ENCODE measurements at places on chromosomes 6 and 20.
A peak's percentile ranks its signal among the peaks of the same experiment; 100 is the strongest.

- DNase-seq = no peak
Observed at GRCh38 chr20:56417911-56418310, 5.9 kb downstream of the CASS4 start.

GRCh38 chr6:137853569-137854213 lies 13.4 kb upstream of the TNFAIP3 start:
- no peak for DNase-seq

- no peak for DNase-seq
Observed at GRCh38 chr20:8018958-8019245, 659 bp downstream of the TMX4 start.

DNA sequence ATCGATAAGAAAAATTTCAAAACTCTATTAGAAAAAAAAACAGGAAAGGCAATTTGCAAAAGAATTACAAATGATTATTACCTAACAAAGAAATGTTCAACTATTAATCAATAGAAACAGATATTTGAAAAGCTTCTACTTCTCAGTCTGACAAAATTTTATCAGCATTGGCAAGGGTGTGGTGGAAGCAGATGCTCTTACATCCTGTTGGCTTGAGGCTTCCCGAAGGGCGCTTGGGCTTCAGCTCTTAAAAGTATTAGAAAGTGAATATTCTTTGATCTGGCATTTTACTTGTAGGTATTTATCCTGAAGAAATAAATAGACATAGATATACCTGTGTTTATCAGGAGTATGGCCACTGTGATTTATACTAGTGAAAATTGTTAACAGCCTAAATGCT lies 38.7 kb downstream of the SLC35D3 start:
- DNase-seq = no peak

GRCh38 chr6:27650620-27651370 lies 177.9 kb upstream of the ZNF184 start:
- no peak for DNase-seq

- DNase-seq = peak; percentile 90
Observed at GRCh38 chr6:11772109-11772825, 6.3 kb downstream of the ADTRP start.

DNA sequence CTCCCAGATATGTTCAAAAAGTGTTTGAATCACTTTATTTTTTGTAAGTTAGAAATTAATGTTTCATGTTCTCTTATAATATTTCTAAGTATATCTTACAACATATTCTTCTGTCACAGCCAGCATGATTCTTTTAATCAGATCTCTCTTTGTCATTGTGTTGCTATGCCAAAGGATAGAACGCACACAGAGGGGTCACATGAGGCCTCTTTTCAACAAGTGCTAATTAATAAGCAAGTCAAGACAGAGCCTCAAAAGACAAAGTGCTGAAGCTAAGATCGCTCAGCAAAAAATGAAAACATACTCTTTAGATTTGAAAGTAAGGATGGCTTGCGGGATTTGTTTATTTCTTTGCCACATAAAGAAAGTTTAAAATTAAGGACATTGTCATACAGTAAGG lies 508.8 kb upstream of the PTCHD4 start:
- no peak for DNase-seq

- DNase-seq = no peak
Observed at GRCh38 chr20:35252037-35252461, 25.6 kb downstream of the MMP24 start.

GRCh38 chr20:14821251-14821650 lies 483.8 kb upstream of the FLRT3 start:
- no peak for DNase-seq

DNA sequence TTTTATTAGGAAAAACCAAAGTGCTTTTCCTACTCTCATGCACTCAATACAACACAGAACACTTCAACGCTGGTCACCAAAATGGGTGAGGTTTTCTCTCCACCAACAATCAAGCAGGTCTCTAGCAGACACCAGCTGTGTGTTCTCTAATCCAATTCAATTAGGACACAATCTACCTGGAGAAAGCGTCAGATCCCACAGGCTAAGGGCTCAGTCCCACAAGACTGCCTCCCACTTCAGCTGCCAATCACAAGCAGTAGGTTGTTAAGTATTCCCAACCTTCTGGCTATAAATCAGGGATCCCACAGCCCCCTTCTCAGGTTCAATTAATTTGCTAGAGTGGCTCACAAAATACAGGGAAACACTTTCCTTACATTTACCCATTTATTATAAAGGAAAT lies 47.7 kb downstream of the STMND1 start:
- DNase-seq = no peak

GRCh38 chr20:31642837-31643236 lies 5.1 kb downstream of the COX4I2 start:
- DNase-seq = no peak

DNA sequence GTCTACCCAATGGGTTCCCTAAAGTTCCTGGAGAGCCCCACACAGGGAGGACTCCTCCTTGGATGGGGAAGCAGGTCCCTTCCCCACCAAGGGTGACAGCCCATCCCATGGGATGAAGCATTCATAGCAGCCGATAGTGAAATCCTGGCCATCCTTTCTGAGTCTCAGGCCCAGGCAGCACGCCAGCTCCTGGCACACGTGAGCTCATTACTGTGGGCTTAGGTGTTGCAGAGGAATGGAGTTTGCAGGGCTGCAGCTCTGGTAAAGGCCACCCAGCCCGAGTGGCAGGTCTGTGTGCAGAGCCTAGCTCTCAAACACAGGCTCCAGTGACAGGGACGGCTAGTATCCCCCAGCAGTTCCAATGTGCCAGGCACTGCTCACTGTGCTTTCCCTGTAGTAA lies 31.0 kb downstream of the SIRPA start:
- no peak for DNase-seq

GRCh38 chr20:33553516-33553915 lies 63.6 kb downstream of the CBFA2T2 start:
- no peak for DNase-seq

DNA sequence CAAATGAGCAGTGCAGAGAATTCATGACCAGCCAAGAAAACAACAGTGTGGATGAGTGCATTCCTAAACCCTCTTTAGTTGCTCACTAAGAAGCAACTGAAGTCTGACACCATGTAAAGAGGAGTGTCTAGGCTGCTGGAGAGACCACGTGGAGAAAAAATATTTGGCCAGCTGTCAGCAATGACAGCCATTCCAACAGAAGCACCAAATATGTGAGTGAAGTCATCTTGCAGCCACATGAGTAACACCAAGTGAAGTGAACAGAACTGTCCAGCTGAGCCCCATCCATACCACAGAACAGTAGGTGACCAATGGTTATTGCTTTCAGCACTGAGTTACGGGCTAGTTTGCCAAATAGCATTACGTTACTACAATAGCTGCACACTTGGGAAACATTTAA lies 89.4 kb downstream of the TBXT start:
- peak; percentile 86 for DNase-seq

DNA sequence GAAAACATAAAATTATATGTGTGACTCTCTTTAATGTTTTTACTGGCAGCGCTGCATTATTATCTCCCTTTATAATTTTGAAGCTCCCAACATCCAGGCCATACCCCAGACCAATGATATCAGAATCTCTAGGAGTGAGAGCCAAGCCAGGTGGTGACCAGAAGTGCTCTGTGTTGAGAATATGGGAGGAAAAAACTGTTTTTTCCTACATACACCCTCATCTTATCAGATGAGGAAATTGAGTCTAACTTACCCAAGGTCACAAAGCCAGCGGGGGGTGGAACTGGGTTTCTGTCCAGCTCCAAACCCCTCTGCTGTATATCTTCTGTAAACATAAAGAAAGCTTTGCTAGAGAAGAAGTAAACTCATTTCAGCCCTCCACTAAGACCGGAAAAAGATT lies 42.5 kb downstream of the LY86 start:
- no peak for DNase-seq

DNA sequence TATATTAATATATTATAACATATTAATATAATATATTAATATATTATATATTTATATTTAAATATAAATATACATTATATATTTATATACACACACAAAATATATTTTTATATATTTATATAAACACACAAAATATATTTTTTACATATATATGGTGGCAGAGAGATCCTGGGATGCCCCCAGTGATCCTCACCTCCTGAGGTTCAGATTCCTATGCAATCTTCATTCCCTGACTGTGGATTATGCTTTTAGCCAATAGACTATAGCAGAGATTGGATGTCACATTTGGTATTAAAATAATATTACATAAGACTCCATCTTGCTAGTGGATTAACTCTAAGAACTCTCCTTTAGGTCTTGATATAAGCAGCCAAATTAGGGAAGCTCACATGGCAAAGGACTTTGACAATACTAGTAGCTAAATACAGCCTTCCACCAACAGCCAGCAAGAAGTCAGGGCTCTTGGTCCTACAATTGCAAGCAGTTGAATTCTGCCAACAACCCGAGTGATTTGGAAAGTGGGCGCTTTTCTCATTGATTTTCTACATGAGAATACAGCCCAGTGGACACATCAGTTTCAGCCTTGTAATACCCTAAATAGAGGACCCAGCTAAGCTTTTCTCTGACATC lies 681.0 kb downstream of the C6orf118 start:
- no peak for DNase-seq

DNA sequence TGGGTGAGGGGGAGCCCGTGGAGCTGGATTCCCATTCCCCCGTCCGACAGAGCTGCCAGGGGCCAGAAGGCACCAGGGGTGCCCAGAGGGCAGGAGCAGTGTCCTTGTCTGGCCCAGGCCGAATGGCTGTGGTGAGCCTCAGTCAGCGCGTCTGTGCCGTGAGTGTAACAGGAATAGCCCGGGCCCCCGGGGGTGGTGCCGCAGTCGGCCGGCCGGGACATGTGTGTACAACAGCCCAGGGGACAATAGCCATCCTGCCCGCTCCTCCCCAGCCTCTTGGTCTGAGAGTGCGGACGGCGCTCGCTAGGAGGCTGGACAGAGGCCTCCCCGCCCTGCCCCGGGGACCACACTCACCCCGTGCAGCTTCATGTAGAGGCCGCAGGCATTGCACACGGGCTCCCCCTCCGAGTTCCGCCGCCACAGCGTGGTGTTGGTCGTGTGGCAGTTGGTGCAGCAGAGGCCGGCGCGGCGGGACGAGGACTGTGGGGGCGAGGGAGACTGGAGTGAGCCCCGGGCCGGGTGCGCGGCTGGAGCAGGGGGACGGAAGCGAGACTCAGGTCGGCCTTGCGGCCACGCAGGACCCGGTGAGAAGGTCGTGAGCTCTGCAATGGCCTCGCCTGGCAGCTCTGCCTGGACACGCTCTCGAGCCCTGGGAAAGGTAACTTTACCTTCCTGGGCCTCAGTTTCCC lies 9.6 kb downstream of the GATA5 start:
- DNase-seq = no peak

GRCh38 chr6:158414851-158415262 lies 102.6 kb downstream of the TULP4 start:
- peak; percentile 33 for DNase-seq

DNA sequence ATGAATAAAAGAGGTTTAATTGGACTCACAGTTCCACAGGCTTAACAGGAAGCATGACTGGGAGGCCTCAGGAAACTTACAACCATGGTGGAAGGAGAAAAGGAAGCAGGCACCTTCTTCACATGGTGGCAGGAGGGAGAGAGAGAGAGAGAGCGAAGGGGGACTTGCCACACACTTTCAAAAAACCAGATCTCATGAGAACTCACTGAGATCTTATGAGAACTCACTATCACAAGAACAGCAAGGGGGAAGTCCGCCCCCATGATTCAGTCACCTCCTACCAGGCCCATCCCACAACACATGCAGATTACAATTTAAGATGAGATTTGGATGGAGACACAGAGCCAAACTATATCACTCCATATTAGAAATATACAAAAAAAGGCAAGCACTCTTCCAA lies 6.1 kb upstream of the SIRPD start:
- DNase-seq = no peak

GRCh38 chr6:25449774-25450173 lies 170.6 kb downstream of the CARMIL1 start:
- DNase-seq = no peak

GRCh38 chr20:63519668-63520503 lies 679 bp upstream of the PPDPF start:
- DNase-seq = no peak

DNA sequence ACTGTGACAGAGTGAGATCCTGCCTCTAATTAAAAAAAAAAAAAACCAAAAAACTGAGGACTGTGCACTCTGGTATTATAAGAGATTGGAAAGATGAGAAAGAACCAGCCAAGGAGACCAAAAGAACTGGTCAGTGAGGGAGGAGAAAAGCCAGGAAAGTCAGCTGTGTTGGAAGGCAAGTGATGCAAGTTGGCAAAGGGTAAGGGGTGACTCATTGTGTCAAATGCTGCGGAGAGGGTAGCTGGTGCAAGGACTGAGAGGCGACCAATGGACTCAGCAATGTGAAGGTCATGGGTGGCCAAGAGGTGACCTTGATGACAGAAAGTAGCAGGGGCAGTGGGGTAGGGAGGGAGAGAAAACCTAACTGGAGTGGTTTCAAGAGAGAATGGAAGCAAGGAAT lies 27.4 kb upstream of the LRRN4 start:
- peak; percentile 26 for DNase-seq

DNA sequence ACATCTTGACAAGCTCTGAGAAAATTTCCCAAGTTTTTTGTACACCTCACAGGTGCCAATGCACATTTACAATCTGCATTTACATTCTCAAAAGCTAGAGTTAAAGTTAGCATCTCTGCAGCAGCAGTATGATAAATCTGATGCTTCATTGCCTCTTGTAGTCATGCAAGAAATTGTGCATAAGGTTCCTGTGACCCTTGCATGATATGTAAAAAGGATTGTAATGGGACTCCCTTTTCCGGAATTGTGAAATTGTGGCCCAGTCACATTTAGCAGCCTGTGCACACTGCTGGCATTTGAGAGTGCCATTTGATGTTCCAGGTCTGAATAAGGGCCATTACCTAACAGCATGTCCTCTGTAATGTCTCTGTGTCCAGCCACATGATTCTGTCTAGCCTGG lies 24.1 kb downstream of the HLA-DRB1 start:
- DNase-seq = no peak
